ENCODE measurements at places on chromosomes 2 and 18.
A peak's percentile ranks its signal among the peaks of the same experiment; 100 is the strongest.

- no peak for DNase-seq
Observed at GRCh38 chr18:23154030-23154429, 18.7 kb downstream of the CABLES1 start.

- DNase-seq, result no peak
Observed at GRCh38 chr2:241091734-241092445, 10.2 kb downstream of the MTERF4 start.

DNA sequence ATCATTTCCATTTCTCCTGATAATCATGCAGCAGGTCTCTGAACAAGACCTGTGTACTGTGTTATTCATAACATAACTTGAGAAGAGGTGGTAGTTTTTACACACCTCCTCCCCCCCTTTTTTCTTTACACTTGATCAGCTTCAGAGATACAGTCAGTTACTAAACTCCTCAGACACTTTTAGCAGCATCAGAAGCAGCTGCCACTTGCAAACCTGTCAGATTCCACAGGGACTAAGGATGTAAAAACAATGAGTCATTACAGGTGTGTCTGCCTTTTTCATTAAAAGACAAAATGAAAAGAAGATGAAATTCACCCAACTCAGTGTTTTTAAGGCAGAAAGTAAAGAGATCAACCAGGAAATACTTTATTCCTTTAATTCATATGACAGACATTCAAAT lies 254.0 kb downstream of the NRXN1 start:
- no peak for DNase-seq

DNA sequence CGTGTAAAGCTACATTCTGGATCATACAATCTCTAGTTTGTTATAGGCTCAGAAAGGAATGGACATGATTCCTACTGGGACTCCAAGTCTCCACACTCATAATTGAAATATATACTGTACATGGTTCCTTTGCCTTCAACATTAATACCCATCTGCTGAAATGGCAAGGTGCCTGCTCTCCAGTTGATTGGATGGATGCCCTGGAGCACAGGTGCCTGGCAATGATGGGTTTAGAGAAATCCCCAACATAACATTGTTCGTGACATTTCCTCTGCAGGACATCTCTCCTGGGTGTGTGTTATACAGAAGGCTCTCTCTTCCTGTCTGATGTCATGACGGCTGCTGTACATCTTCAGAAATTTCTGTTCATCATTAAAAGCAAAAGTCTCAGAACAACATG lies 449.7 kb upstream of the CWC22 start:
- DNase-seq, result no peak

DNA sequence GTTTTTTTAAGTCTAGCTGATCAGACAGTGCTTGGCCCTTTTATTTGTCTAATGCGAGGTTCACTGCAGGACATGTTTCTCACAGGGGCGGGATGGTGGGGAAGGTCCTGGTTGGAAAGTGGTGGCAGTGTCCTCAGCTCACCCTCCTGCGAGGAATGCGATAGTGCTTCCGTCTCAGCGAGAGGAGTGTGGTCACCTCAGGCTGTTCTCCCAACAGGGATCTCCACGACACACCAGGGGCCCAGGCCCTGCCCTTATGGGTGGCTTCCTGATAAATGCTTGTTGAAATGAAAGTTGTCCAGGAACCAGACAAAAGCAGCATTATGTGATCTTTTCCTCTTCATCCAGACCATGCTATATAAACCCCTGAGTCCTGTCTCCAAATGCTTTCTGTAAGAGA lies 70.1 kb downstream of the BOLA3 start:
- DNase-seq, result no peak

DNA sequence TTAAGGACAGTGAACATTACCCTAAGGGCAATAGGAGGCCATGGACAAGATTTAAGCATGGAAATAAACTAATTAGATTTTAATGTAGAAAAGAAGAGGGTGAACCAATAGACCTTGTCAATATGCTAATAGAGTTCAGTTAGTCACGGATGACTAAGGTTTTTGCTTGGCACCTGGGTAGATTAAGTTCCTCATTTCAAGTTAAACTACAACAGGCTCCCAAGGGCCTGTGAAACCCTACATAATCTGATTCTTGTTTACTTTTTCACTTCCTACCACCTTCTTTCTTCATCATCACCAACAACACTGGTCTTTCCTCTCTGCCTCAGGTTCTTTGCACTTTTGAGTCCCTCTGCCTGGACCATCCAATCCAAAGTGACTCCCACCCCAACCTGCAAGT lies 14.8 kb downstream of the SP110 start:
- no peak for DNase-seq

DNA sequence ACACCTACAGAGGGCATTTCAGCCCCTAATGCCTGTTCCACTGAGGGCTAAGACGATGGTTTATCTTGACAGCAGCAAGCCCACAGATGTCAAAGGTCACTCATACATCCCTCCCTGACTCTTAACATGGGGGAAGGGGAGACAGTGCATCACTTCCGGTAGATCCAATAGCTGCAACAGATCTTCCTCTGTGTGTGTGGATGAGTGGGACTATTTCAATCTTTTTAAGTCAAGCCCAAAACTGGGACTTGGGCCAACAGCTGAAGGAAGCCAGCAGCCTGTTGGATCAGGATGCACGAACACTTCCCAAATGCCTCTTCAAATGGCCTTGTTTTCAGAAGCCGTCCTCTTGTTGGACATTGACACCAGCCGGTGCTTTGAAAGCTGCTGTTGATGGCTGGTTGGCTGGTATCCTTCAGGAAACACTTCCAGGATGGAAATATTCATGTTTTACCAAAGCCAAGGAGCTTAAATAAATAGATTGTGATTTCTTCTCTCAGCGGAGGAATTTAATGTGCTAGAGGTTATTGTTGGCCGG lies 59.2 kb downstream of the IL1R2 start:
- DNase-seq, result no peak

DNA sequence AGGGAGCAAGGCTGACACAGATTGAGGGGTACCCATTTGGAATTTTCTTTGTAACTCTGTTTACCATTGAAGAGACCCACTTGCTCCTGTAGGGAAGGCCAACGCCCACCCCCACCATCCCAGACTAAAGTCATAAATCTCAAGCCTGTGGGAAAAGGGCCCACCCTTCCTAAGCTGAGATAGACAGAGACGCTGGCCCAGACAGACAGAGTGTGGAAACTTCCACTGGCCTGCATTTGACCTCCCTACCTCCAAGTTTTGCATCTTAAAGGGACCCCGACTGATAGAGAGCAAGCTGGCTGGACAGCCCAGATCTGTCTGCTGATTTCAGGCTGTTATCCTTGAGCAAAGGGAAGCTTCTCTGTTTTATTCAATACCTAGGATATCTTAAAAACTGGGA lies 48.2 kb upstream of the SLC14A2 start:
- no peak for DNase-seq

DNA sequence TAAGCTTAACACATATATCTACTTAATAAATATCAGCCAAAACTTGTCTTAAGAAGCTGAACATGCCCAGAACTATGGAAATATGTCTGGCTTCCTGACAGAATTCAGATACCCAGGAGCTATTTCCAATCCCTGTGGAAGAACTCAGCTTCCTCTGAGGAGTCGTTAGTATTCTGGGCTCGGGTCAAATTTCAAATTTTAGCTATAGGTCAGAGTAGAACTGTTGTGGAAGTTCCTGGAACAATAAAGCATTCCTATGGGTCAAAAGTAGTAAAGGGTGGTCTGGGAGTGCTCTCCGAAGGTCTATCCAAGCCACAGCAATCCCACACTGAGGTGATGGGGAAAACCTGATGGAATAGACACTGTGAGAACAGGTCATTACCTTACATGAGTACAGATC lies 342.7 kb upstream of the CHST9 start:
- DNase-seq, result no peak

GRCh38 chr2:40554665-40555294 lies 102.9 kb upstream of the SLC8A1 start:
- peak; percentile 57 for DNase-seq

- DNase-seq, result no peak
Observed at GRCh38 chr2:153077311-153077710, 358.9 kb downstream of the ARL6IP6 start.

DNA sequence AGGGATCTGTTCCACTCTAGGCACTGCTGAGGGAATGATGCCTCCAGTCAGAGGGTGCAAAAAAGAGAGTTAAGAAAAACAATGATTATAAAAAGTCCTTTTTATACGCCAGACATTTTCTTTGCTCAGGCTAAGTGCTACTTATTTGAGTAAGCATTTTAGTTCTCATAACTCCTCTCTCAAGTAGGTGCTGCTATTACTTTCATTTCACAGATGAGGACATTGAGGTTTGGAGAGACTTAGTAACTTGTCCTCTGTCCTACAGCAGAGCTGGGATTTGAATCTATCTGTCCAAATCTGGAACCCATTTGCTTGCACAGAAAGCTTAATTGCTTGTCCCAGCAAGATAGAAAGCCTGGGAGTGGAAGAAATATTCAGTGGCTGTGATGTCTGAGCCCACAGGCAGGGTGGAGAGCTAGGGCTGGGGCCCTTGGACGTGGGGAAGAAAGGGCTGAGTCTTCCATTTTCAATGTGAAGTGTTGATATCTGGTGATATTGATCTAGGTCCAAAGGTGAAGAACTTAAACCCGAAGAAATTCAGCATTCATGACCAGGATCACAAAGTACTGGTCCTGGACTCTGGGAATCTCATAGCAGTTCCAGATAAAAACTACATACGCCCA lies 5.8 kb downstream of the IL37 start:
- DNase-seq, result no peak

DNA sequence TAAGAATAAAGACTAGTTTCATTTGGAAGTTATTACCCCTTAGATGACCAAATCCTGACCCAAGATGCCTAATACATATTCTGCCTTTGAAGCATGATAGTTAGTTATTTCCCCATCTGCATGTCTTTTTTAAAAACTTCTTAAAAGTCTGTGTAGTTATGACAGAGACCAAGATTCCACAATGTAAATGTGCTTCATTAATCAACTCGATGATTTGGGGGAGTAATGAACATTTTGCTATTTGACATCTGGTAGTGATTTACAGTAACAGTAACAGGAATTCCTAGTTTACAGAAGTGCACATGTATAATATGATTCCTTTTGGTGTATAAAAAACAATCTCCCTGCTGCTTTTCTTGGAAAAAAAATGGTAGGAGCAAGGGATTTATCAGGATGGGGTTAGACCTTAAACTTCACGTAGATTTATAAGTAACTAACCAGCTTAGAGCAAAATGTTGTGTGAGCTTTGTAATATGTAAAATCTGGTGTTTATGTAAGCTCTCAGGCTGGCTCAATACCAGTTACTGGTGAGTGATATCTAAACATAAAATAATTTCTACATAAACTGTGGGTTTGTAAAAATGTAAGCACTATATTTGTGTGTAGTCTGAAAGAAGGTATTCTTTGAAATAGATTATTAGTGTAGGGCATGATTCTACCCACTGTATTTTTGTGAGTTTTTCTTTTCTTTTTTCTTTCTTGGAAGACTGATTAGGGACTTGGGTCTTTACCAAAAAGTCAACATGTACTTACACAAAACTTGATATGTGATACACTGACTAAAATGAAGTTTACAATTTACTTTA lies 641.6 kb downstream of the EPHA4 start:
- no peak for DNase-seq

- no peak for DNase-seq
Observed at GRCh38 chr2:147989809-147990403, 30.6 kb downstream of the ORC4 start.

- no peak for DNase-seq
Observed at GRCh38 chr2:220129391-220129790, 502.0 kb downstream of the SLC4A3 start.

GRCh38 chr2:170530284-170530745 lies 184.8 kb upstream of the SP5 start:
- peak; percentile 90 for DNase-seq

DNA sequence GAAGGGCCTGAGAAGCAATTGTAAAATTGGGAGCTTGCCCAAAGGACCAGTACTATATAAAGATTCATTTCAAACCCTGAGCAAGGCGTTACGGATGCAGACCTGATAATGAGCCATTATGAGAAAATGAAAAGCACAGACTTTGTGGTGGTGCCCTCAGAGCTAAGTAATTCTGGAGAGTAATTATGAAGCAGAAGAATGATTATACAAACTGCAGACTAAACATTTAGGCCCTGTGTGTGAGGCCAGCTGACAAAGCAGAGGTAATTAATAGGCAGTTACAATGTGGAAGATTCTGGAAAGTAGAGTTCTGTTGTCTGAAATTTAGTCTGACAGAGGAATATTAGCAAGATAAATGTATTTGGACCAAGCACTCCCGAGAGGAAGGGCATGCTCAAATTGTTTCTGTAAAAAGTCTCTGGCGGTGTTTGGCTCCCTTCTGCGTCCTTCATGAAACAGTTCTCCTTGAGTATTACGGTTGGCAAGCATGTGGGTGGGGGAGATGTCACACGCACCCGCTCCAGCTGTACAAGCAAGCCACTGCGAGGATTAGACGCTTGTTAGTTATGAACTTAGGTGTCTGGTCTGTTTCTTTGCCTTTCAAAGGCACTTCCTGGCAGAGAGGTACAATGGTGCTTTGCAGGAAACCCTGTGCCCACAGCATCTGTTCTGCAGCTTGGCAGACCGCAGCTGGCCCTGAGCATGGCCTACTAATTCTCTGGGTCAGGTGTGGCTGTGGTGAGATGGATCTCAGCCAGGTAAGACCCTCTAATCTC lies 45.5 kb downstream of the CDC42EP3 start:
- DNase-seq, result no peak

- no peak for DNase-seq
Observed at GRCh38 chr2:235844561-235844960, 323.6 kb downstream of the GBX2 start.

DNA sequence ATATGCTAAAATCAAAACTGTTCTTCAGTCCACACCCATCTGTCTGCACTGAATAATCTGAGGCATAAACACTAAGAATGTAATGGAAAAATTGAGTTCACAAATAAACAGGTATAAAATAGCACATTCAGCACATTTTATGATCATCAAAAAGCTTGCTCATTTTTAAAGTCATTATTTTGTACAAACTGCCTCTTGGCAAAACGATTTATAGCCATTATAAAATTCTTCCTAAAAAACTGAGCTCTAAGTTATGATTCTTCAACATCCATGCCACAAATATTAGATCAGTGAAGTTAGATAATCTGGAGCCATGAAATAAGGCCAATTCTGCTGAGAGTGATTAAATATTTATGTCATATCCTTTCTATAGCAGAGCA lies 233.5 kb downstream of the DYM start:
- no peak for DNase-seq

- no peak for DNase-seq
Observed at GRCh38 chr2:72289283-72289682, 141.6 kb upstream of the CYP26B1 start.
